ENCODE measurements at places on chromosomes 1 and 21. TPM values are rescaled to one million over a fixed set of nuclear protein-coding genes. Genes with fewer than 3 reads are reported as not detected.

Gene BCL2L15
- 0.14 TPM for total RNA-seq

Gene YBX1
- 872 TPM for total RNA-seq

Gene RGS8
- 0.12 TPM for total RNA-seq

Gene CTBS
- 18.6 TPM for total RNA-seq

Gene TINAGL1
- total RNA-seq: 3.9 TPM

Gene PLA2G2E
- not detected for total RNA-seq

Gene FCAMR
- not detected for total RNA-seq

Gene NBPF6
- total RNA-seq: not detected

Gene AMY1A
- not detected for total RNA-seq

Gene ASCL5
- total RNA-seq: not detected

Gene IGFN1
- not detected for total RNA-seq

Gene MAP3K21
- 2.2 TPM for total RNA-seq

Gene MPL
- not detected for total RNA-seq

Gene TSACC
- 1.2 TPM for total RNA-seq

Gene AHDC1
- 74.0 TPM for total RNA-seq

Gene PBX1
- total RNA-seq: 37.2 TPM

Gene CAPN8
- not detected for total RNA-seq

Gene CCDC17
- 3.8 TPM for total RNA-seq

Gene C1orf94
- total RNA-seq: 0.70 TPM

Gene S100A12
- not detected for total RNA-seq

Gene CLCA4
- not detected for total RNA-seq

Measured in astrocyte (in vitro differentiated cells and primary cell).